ENCODE measurements at places on chromosomes 2 and 18. TPM values are rescaled to one million over a fixed set of nuclear protein-coding genes. Genes with fewer than 3 reads are reported as not detected.

- DNase-seq: no peak
Measured at GRCh38 chr2:98458667-98459380, 14.2 kb downstream of the INPP4A start.

DNA sequence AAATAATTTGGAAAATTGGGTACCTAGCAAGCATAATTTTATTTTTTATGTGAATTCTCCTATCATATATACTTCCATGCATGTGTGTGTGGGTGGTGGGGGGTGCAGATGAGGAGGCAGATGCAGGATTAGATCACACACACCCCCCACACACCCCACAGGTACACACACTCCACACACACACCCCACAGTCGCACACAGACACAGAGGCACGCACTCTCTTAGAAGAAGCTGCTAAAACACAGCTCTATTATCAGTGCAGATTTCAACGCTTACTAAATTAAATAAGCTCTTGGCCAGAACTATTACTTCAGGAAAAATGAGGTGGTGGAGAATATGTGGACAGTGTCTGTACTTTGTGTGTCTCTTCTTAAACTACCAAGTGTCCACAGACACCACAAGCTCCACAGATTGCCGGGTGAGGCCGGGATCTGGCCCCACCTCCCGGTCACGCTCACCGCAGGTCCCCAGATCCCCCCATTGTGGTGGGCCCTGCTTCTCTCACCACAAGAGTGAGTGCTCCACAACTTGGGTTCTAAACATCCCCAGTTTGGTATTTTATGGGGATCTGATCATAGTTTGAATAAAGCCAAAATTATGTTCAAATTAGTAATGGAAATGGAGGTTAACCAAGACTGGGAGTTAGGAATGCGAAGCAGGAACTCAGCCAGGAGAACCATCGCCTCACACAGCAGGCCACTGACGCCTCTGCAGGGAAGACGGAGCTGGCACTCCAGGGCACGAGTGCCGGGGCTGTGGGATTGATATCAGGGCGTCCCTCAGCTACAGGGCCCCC, 102.1 kb downstream of the PXDN start:
- no peak for DNase-seq

DNA sequence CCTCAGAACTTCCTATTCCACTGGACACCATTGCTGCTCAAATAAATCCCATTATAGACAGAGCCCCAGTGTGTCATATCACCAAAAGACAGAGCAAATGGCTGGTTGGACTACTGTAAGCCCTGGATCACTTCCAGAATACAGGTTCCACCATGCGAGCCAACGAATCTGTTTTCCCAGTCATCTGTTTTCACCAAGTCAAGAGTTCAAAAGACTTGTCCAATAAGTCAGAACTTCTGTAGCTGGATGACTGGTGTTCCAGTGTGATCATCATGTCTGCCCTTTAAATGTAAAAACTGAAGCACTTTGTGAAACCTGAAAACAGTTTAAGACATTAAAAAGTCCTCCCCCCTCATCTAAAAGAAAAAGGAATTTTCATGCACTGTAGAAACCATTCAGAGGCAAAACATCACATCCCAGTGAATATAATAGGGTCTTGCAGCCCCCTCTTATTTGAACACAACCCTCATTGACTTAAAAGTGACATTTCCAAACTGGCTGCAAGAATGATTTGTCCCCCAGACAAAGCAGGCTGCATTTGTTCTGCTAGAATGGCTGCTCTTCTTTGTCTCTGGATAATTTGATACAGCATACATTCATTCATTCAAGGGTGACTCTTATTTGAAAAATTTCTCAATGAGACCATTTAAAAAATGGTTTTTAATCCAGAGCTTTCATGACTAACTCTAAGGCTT, 64.6 kb upstream of the TANC1 start:
- no peak for DNase-seq

- DNase-seq: no peak
Measured at GRCh38 chr2:217479566-217479965, 523.2 kb downstream of the TNS1 start.

DNA sequence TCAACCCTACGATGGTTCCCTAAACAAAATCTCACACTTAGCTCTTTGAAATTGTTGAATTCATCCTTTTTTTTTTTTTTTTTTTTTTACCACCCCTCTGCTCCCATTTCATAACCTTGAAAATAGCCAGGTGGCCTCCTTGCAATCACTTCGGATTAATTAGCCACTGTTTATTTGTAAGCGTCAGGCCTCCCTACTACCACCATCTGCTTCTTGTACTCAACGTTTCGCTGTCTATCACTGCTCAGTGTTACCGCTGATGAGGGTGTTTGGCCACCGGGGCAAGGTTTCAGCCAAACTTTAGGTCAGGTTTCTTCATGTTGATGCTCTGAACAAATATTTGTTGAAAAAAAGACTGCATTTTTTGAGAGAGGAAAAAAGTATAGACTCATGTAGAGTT, 183.2 kb downstream of the EPHA4 start:
- no peak for DNase-seq

DNA sequence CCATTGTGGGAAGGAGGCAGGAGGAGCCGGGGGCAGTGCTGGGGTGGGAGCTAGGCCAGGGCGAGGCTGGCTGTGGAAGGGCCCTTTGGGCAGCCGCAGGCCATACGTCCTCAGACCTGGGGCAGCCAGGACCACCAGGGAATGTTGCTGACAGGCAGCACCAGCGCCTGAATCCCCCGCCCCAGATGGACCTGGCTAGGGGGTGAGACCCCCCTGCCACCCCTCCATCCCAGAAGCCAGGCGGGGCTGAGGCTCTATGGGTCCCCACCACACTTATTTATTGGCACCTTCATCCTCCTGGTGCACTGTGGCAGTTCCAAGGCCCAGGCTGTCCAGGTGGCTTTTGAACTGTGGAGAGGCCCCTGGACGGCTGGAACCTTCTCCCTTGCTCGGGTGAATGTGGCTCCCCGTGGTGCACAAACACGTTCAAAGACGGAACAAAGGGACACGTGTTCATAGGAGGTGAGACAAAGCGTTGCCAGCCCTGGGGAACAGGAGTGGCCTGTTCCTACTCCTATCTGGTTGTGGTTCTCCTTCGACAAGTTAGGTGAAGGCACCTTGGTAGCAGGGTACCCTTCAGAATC, 35.1 kb downstream of the RAMP1 start:
- no peak for DNase-seq

DNA sequence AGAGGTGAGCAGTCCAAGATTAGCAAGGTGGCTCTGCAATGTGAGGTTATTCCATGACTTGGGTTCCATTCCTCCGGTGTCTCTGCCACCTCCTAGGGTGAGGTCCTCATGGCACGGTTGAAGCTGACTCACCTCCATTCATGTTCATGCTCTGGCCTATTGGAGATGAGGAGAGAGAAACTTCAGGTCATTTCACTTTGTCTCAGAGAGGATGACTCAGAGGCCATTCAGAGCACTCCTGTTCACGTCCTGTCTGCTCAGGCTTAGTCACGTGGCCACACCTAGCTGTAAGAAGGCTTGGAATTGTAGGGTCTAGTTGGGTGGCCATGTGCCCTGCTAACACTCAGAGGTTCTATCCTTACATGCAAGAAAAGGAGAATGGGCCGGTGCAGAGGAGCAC, 67.5 kb upstream of the MBOAT2 start:
- DNase-seq: no peak

DNA sequence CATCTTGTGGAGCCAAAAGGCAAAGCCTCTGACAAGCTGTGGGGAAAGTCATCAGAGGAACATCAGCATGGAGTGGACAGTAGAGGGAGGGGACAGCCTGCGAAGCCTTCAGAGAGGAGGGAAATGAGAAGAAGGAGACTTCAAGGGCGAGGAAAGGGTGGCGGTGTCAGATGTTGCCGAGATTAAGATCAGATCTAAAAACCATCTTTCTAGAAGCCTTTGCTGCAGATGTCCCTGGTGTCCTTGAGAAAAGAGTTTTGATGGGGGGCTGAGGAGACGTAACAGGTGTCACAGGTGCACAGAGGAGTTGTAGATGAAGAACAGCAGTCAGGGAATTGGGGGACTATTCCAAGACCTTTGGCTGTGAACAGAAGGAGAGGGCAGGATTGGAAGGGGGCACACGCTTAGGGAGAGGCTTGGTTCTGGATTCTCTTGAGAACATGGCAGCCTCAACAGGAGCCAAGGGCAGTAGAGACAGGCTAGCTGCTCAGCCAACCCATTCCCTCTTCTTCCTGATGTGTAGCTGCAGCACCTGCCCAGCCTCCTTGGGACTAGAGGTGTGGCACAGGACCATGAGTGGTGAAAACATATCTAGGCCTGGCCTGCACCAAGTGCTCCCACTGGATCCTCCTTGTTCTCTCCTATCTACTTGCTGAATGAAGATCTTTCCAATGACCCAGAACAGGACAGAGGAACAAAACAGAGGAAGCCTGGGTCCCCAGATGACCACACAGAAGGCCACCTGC, 22.7 kb upstream of the NCL start:
- DNase-seq: no peak

GRCh38 chr2:34985474-34985873, 1370.1 kb upstream of the CRIM1 start:
- DNase-seq: no peak

GRCh38 chr18:45165176-45165713, 450.0 kb upstream of the SLC14A2 start:
- DNase-seq: no peak

DNA sequence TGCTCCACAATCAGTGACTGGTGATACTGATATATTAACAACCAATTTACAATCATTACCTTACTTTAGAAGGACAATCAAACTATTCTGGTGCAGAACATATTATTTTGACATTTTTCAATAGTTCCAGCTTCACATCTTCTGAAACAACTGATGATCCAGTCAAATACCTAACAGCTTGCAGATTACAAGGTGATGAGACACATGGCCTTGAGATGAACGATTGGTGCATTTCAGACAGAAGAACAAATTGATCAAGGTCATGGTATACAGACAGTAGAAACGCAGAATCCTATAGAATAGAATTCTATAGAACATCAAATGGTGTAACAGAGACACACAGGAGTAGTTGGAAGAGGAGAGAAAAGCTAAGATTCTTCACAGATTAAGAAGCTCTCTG, 24.8 kb downstream of the SESTD1 start:
- DNase-seq: no peak

GRCh38 chr2:241987726-241988125, 118.2 kb downstream of the RTP5 start:
- DNase-seq: no peak

DNA sequence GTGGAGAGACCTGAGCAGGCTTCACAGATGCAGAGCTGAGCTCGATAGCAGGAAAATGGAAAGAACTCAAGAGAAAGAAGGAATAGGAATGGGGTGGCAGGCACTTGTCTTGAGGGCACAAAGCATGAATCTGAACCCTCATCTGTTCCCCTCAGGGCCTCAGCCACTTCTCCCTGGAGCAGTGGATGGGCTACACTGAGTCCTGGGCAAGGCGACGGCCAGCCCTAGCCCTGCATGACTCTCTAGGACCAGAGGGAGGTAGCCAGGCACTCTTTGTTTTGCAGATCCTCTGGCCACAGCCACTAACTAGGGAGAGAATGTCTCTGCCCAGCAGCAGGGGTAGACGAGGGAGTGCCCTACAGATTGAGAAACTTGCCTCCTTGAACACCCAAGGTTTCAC, 3.4 kb upstream of the TEX51 start:
- DNase-seq: no peak

DNA sequence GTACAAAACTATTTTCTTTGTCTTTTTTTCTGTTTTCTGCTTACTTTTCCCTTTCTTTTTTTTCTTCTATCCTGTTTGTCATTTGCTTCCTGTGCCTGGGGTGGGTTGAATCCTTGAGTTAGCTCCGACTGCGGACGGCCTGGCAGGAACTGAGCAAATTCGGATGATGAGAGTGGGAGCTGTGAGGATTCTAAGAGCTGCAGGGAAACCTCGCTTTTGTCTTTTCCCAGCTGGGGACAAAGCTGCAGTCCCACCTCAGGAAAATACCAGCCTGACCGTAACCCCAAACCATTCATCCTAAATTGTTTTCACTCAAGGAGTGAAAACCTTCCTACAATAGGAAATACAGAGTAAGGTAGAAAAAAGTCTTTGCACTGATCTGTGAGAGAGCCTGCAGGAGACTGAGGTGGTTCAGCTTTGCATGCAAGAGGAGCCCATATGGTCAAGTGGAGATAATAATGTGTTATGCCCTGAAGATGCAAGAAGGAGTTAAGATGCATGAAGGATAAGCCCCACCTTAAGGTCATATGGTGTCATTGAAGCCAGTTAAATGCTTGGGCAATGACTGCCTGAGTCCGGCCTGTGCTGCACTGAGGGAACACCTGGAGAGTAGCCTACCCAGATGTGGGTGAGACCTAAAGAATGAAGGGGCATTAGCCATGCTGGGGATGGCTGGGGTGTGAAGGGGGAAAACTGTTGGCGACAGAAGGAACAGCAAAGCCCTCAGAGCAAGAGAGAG, 31.7 kb upstream of the ARL4C start:
- no peak for DNase-seq

- DNase-seq: no peak
Measured at GRCh38 chr2:45899926-45900325, 248.5 kb downstream of the PRKCE start.

DNA sequence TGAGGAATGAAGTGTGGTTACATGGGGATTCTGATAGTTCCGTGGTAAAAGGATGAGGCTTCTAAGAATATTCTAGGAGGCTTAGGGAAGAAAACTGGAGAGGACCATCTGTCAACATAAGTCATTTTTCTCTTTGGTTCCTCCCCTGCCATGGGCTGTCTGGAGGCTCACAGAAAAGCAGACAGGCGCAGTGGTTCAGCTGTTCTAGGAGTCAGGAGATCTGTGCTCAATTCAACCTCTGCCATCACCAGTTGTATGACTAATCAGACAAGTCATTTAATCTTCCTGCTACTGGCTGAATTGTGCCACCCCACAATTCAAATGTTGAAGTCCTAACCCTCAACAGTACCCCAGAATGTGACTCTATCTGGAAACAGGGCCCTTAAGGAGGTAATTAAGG, 36.4 kb downstream of the ADAM17 start:
- no peak for DNase-seq

GRCh38 chr18:7116001-7116730, 1.4 kb downstream of the LAMA1 start:
- DNase-seq: peak; percentile 45

GRCh38 chr2:8352296-8352695, 329.6 kb upstream of the ID2 start:
- DNase-seq: no peak

- DNase-seq: no peak
Measured at GRCh38 chr2:141582213-141582612, 548.6 kb downstream of the LRP1B start.

The FNDC4 gene
- 27.0 TPM for polyA plus RNA-seq

The THADA gene
- polyA plus RNA-seq: 25.6 TPM

The ASB18 gene
- polyA plus RNA-seq: not detected

The ACKR3 gene
- not detected for polyA plus RNA-seq

The MEP1B gene
- not detected for polyA plus RNA-seq

The CLEC4F gene
- 0.21 TPM for polyA plus RNA-seq

The CSRNP3 gene
- polyA plus RNA-seq: 2.4 TPM

The GAREM2 gene
- 1.5 TPM for polyA plus RNA-seq

The DSG4 gene
- not detected for polyA plus RNA-seq

The NTSR2 gene
- polyA plus RNA-seq: not detected

Measured in SK-N-SH (cell line).